ENCODE measurements at places on chromosomes 6 and 20. TPM values are rescaled to one million over a fixed set of nuclear protein-coding genes. Genes with fewer than 3 reads are reported as not detected.

DNA sequence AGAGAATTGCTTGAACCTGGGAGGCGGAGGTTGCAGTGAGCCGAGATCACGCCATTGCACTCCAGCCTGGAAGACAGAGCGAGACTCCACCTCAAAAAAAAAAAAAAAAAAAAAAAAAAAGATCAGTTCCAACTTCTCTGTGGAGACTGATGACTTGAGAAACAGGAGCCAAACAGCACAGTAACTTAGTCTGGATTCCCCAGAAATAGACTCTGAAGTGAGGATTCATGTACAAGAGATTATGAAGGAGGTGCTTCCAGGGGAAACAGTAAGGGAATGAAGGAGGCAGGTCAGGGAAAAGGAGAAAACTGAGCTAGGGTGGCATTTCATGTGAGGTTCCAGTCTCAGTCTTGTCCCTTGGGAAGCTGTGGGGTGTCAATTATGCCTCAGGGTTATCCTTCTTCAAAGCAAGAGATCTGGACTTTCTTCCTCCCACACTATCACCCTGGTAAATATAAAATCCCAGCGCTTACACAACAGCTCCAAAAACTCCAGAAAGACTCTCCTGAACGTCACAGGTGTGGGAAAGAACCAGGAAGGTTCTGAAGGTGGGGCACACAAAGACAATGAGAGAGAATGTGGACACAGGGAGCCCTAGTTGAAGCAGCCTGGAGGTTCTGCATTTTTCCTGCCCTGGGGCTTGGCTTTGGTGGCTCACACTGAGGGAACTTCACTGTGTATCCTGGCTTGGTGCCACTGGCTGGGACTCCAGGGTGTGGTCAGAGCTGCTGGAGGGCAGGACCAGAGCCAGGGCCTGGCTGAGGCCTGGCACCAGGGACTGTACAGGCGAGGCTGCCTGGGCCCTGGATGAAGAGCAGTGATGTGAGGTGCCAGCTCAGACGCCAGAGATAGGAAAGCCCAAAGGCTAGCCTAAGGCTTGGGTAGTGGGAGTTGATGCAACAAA is 46.8 kb downstream of the PCNA start:
- ATAC-seq = peak; percentile 93

DNA sequence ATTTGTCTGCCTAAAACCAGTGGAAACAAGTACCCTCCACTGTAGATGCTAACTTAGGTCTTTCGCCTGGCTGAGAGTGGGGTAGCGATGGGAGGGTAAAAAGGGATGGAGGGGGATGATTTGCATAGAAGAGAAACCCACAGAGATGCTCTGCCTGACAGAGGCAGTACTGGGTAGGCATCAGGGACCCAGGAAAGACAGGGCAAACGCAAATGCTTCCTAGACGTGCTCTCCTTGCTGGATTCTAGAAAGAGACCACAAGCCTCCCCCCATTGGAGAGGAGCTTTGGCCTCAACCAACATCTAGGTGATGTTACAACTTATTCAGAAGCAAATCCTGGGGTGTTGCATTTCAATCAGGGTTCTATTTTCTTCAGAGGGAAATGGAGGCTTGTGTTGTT is 3.2 kb downstream of the OLIG3 start:
- ATAC-seq = no peak

DNA sequence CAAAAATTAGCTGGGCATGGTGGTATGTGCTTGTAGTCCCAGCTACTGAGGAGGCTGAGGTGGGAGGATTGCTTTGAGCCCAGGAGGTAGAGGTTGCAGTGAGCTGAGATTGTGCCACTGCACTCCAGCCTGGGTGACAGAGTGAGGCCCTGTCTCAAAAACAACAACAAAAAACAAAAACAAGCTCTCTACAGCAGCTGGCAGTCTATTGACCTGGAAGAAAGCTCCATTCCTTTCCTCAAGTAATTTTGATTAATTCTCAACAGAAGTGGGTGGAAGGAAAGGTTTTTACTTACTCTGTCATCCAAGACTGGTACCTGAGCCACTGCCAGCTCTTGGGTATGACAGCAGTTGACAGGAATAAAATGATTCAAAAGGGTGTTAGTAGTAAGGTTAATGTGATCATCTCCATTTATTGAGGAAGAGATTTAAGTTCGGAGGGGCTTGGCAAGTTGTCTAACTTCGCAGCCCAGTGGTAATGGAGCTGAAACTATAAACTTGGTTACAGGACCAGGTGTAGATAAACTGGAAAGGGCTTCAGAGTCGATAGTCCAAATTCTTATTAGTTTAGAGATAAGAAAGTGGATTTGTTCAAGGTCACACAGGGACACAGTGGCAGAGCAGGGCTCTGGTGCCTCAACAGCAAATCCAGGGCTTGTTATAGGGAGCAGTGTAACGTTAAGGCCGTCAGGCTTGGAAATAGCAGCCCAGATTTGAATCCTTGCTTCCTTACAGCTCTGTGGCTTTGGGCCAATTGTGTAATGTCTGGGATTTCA is 14.8 kb downstream of the SRSF3 start:
- ATAC-seq = peak; percentile 29

DNA sequence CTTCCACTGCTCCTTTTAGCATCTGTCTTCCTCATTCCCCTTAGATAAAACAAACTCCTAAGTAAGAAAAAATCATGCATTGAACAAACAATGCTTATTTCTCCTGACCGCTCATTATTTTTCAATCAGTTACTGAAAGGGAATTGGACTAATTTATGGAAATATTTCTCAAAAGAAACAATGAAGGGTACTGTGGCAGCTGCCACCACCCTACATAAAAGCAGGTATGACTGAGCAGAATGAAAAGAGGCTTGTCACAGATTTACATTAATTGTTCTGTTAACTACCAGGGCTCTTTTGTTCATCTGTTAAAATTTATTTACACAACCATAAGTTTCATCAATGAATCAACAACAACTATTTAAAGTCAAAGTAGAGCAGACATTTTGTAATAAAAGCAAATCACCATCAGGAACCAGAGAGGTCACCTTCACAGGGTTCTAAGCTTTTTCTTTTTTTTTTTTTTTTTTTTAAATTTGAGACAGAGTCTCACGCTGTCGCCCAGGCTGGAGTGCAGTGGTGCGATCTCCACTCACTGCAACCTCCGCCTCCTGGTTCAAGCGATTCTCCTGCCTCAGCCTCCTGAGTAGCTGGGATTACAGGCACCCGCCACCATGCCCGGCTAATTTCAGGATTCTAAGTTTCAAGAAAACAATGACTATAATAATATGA is 204.0 kb downstream of the PTPRK start:
- no peak for ATAC-seq

DNA sequence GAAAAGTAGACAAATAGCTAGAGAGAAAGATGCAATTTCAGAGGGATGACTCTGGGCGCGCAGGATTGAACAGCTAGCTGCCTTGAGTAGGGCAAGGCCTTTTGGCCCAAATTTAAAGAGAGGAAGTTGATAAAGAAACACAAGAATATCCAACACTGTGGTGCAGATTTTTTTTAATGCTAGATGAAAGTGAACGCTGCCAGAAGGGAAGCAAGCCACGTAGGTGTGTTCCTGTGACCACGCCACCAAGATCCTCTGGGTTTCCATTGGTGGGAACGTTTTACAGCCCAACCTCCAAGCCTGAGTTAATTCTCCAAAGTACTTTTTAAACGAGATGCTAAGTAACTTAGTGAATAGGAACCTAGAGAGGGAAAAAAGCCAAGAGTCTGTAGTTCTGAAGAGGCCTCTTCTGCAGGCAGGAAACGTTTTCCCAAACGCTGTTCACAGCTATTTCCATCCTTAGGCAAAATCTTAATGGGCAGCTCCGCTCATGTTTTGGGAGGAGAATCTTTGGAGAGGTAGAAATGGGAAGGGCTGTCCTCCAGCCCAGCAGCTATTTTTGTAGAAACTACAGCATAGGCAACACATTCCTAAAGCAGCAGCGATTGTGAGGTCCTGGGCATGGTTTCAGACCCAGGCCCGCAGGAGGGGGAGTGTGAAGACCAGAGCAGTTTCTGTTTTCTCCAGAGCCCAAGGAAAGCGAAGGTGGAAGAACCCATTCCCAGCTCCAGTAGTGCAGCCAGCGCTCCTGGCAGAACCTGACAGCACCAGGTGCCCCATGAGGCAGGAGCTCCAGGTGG is 8.2 kb downstream of the LY86 start:
- ATAC-seq = no peak

DNA sequence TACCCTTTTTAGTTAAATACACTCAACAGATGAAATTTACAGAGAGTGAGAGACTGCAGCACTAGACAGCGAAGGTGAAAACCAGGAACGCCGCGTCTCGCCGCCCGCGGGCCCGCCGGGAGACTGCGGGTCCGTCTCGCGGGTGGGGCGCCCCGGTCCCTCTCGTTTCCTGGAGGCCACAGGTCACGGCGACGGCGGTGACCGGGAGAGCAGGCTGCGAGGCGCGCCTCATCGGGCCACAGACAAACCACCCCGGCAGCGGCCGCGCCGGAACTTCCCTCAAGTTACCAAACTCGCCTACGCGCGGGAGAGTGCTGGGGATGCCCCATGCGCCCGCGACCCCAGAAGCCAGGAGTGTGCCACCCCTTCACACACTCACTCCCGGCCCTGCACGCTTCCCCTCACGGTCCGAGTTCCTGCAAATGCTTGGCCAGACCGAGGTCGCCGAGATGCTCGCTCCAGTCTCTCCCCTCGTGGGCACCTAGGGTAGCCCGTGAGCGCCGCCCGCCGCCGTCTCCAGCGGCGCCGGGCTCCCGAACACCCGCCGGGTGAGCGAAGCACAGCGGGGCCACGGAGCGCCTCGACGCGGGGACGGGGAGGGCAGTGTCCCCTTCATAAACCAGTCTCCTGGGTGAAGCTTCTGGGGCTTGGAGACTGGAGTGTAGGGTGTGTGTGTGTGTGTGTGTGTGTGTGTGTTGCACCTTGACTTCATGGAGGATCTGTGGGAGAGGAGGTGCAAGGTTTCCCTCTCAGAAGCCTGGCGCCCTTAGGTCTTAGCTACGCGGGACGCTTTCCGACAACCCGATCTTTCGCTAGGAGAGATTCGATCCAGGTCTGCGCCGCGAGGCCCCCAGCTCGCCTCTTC is 1.4 kb downstream of the BACH2 start:
- ATAC-seq = peak; percentile 43

DNA sequence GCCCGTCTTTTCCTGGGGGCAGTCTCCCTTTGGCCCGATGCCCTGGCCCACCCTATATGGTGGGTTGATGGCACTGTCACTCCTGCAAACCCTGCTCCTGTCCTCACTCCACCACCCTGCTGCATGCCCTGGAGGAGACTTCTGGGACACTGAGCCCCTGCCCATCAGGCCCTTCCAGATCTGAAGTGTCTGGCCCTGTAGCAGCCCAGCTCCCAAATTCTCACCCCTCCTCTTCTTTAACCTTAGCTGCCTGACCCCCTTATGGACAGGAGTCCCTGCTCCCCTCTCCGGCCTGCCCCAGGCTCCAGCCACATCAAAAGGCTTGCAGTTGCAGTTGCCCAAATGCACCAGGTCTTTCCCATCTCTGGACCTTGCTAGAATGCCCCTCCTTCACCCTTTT is 20.8 kb upstream of the SLC32A1 start:
- ATAC-seq = no peak

- ATAC-seq = no peak
These were observed 479.7 kb upstream of the EYS start for GRCh38 chr6:66186756-66187155.

GRCh38 chr20:15627089-15627488 is 946.2 kb downstream of the KIF16B start:
- ATAC-seq = no peak

GRCh38 chr6:45758787-45759471 is 256.7 kb downstream of the CLIC5 start:
- ATAC-seq = no peak

- peak; percentile 74 for ATAC-seq
These were observed 13.3 kb downstream of the ELOVL5 start for GRCh38 chr6:53335224-53335994.

The FOXQ1 gene
- total RNA-seq = 10.0 TPM

The GLP1R gene
- total RNA-seq = 0.08 TPM

The SNX9 gene
- total RNA-seq = 19.3 TPM

The MCCD1 gene
- not detected for total RNA-seq

The LRRN4 gene
- not detected for total RNA-seq

The HELZ2 gene
- 32.0 TPM for total RNA-seq

The NKAIN2 gene
- total RNA-seq = not detected

The GRM1 gene
- not detected for total RNA-seq

The SLC22A3 gene
- total RNA-seq = 8.0 TPM

All from esophagus mucosa (tissue), 1 donor.